ENCODE measurements at places on chromosomes 12 and 14.

GRCh38 chr12:122917507-122918121, 21.7 kb upstream of the VPS37B start:
- DNase-seq: no peak

DNA sequence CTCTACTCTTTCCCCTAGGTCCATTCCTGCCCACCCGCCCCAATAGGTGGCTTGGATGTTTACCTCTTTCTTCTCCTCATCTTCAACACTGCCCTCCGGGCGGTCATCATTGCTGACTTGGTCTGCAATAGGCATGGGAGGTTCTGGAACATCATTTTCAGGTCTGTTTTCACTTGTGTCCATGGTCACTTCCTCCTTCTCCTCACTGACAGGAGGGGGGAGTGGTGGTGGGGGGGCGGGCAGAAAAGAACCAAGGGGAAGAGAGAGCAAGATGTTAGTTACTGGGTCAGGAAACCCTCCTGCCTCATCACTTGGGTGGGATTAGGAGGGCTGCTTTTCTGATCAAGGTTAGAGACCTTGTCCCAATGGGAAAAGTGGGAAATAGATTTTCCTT, 12.1 kb upstream of the CDH24 start:
- DNase-seq: no peak

GRCh38 chr14:105793836-105794235, 267.5 kb downstream of the TMEM121 start:
- no peak for DNase-seq

GRCh38 chr12:45231515-45232145, 15.7 kb downstream of the ANO6 start:
- no peak for DNase-seq

GRCh38 chr12:91384806-91385205, 202.2 kb upstream of the DCN start:
- DNase-seq: no peak

DNA sequence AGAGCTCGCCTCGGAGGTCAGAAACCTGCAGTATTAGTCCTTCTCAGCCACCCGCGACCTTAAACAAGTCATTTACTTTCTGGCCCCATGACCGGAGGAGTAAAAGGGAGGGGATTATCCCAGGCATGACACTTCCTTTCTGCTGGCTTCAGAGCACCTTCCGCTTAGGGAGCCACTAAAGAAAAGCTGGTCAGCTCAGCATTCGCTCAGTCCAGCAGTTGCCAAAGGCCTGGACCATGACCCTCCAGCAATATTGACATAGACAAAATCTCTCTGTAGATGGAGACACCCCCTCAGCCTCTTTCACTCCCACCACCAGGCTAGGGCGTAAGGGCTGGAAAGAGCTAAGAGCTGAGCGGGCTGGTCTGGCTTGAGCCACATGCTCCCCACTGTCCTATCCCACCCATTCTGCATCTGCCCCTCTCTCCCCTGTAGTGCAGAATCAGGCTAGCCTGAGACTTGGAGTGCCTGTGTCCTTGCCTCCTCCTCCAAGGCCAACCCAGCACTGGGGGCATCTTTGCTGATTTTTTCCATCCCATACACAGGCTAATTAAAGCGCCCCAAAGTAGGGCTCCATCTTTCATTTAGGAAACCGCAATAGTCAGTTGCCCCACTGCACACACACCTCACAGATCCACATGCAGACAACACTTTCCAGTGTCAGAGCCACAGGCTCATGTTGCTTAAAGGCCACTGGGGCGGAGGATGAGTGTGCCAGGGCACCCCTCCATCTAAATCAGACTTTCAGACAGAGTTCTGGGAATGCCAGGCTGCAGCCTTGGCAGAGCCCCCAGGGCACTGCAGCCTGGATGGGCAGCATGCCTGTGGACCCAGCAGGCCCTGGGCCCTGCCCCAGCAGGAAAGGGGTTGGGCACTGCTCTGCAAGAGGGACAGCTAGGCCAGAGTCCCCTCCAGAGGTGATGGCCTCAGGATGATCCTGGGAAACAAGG, 4.0 kb upstream of the CPNE6 start:
- no peak for DNase-seq

GRCh38 chr14:67335781-67336180, 23.8 kb downstream of the ATP6V1D start:
- no peak for DNase-seq

- DNase-seq: no peak
Measured at GRCh38 chr14:88599761-88600439, 37.1 kb downstream of the ZC3H14 start.

- DNase-seq: no peak
Measured at GRCh38 chr14:94941311-94941710, 171.4 kb upstream of the GSC start.

DNA sequence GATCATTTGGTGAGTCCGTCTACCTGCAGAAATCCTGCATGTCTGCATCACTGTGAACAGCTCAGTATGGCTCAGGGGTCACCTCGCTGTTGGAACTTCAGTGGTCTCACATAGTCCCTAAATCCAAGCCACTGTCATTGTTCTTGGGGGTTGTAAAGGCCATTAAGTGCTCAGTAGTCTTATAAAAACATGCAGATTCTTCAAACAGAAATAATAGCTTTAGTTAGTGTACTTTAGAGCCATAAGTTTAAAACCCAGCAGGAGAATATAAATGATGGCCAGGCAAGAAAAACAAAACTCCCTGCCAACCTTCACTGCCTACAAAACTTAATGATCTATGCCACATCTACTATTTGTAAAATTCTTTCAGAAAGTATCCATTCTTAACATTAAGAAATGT, 396.3 kb downstream of the SYT1 start:
- DNase-seq: no peak

DNA sequence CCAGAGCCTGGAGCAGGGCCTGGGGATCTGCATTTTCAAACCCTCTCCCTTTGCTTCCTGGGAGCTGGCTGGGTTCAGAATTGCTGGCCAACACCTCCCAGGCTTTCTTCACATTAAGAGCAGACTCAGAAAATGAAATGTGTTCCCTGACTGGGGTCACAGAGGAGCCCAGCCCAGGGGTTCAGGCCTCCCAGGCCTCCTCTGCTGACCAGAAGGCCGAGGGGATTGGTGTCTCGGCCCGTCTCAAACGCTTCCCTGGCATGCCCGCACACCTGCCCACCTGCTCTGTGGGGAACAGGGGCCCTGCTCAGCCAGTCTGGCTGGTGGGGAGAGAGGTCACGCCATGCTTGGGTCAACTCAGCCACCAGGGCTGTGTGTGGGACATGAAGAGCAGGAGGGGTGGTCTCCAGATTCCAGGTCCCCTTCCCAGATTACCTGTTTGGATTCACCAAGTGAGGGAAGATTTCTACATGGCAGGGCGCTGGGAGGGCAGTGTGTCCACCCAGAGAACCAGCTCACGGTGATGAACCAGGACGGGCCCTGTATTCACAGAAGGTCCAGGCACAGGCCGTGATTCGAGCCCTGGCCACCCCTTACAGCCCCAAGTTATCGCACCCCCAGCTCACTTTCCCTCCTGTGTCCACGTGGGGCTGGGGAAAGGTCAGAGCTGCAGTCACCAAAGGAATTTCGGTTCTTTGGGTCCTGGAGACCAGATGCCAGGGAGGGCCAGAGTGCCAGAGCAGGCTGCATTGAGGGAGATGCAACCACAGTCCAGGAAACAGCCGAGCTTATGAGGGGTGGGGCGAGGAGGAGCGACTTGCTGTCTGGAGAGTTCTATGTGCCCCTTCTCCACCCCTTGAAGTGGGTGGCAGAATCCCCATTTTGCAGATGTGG, 55.2 kb upstream of the RIN3 start:
- peak; percentile 62 for DNase-seq

DNA sequence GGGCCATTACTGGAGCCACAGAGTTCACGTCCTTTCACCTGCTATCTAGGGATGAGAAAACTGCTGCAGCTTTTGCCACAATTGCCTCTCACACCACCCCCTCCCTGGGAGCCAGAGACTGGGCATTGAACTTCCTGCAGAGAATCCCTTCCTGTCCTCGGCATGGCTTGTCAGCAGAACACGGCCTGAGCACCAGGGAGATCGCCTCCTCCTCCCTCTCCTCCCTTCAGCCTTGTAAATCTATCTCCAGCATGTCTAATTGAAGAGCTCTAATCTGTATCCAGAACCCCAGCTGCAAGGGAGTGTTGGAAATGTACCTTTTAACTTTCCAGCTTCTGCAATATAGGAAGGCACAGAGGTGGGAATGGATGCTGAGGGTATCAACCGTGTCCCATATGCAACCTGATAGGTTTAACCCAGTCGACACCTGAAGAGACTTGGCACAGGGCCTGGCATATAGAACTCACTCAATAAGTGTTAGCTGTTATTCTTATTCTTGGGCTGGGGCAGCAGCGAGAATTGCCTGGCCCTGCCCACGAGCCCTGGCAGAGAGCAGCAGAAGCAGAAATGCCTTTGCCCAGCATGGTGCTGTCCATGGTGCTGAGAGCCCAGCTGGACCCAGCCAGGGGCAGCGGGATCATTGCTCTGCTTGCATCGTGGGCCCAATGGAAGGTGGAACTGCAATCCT, 26.8 kb downstream of the TMEM63C start:
- no peak for DNase-seq

GRCh38 chr14:68293404-68293803, 473.8 kb downstream of the RAD51B start:
- DNase-seq: no peak

DNA sequence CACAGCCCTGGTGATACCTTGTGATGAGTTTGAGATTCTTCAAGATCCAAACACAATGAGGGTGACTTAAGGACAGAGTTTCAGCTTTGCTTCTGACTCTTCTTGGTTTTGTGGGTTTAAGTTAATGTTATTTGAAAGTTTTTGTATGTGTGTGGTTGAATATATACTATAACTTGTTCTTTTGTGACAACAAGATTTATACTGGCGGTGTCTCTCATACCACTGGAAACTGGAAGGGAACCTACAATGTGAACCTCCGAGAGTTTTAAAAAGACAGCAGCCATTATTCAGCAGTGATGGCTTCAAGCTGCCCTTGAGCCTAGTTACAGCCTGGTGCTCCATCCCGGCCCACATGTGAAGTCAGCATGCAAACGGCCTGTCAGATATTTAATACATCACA, 87.9 kb upstream of the IGF1 start:
- DNase-seq: no peak

- DNase-seq: no peak
Measured at GRCh38 chr12:68158432-68158831, 1.1 kb downstream of the IFNG start.

DNA sequence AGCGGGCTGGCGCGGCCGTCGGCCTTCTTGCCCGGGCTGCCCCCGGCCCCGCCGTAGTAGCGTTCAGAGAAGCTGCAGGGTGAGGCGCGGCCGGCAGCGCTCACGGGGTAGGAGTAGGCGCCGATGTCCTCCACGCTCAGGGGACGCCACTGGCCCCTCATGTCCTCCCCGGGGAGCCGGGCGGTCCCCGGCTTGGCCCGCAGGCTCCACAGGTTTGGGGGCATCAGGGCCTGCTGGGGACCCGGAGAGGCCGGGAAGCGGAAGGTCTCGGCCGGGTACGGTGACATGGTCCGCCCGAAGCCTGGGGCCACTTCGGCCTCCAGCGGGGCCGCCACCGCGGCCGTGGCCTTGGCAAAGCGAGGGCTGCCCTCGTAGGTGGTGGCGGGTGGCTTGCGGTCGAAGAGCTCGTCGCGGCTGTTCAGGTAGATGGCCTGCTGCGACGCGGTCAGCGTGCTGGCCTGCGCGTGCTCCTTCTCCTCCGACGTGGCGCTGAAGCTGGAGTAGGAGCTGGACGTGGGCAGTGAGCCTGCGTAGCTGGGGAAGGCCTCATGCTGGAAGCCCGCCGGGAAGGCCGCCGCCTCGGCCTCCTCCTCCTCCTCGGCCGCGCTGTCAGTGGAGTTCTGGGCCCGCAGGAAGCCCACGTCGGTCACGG, 48.7 kb downstream of the BEGAIN start:
- peak; percentile 47 for DNase-seq
